ENCODE measurements at places on chromosomes 7 and 10.

DNA sequence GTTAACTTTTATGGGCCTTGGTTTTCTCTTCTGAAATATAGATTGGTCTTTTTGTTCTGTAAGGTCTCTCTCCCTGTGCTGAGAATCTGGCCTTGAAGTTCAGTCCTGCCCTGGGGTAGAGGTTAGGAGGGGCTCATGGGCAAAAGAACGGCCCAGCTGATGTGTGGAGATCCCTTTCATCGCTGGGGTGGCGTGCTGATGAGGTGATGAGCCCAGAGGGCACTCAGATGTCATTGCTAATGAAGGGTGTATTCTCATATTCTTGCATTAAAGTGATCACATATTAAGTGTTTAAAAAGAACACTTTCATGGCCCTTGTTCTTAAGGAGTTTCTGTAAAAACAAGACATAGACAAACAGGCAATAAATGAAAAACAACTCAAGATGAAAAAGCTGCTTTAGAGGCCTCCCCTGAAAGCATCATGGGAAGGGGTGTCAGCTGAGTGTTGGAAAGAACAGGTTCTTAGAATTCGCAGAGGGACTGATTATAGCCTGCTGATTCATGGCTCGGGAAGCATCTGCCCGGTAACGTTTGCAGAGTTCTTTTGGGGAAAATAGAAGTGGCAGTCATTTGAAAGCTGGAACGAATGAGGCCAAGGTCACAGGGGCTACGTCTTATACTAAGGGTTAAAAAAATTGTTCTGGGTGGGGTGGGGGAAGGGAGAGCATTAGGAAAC is 72.5 kb upstream of the GPR158 start:
- no peak for DNase-seq

DNA sequence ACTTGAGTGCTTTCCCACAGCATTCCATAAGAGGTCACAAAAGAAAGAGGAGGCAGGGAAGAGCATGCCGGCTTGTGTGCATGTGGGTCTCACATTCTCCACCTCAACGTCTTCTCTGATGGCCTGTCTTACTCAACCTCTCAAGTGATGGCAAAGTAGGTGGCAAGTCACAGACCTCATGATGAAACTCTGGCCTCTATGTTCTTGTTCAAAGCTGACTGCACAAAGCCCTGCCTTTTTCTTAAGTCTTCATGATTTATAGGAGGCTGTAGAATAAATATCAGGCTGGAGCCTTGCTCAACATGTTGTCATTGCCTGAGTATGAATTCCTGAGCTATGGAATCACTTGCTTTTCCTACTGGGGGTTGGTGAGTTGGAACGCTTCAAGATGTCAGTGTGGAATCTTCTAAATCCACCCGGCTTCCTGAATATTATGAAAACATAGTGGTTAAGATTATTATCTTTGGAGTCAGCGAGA is 213.6 kb upstream of the INHBA start:
- no peak for DNase-seq

- DNase-seq = peak; percentile 3
Measured at GRCh38 chr7:16136896-16137295, 284.4 kb downstream of the CRPPA start.

- DNase-seq = no peak
Measured at GRCh38 chr10:126187399-126187798, 200.9 kb downstream of the ADAM12 start.

GRCh38 chr7:72411419-72411818 is 719 bp downstream of the CALN1 start:
- no peak for DNase-seq

DNA sequence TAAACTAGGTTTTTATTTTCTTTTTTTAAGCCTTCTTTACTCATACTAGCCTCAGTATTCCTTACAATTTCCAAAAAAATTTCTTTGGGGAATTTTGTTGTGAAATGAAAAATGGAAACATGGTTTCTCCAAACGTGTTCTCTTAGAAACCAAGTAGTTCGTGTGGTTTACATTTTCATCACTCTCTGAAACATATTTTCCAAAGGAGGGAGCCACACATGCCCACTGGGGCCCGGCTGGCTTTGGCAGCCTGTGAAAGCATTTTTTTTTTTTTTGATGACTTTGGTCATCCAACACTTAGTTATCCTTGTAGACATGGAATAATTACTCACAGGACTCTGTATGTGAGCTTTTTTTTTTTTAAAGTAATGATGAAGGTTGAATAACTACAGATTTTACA is 169.6 kb downstream of the C7orf25 start:
- no peak for DNase-seq

- no peak for DNase-seq
Measured at GRCh38 chr7:111718886-111719285, 156.6 kb upstream of the IMMP2L start.

DNA sequence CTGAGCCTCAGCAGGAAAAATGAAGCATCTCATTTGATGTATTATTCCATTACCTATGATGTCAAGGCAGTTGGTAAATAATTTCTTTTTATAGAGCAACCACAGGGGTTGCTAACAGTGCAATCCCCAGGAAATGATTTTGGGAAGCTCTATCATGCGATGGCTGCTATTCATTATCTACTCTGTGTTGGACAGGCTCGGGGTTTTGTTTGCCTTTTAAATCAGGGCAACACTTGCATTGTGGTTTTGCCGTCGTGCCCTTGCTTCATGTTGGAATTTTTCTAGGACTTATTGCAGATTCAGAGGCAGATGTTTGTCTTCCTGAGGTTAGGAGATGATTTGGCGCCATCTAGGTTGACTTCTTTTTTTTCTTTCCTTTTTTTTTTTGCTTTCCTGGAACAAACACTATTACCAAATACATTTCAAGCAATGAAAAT is 128.4 kb downstream of the BICC1 start:
- peak; percentile 95 for DNase-seq

DNA sequence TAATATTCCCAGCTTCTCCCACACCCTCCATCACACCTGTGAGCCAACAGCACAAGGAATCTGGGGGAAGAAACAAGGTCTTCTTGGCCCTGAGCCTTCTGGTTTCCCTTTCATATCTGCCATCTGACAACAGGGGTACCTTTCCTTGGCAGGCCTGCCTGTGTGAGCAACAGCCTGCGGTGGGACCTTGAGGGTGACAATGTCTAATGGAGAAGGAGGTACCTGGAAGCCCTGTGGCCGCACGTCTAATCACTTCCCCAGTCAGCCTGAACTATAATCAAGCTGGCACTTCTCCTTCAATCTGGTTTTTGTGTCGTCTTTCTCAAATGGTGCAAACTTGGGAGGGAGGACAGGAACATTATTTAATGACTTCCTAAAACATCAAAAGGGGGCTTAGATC is 41.2 kb downstream of the NRCAM start:
- DNase-seq = no peak

DNA sequence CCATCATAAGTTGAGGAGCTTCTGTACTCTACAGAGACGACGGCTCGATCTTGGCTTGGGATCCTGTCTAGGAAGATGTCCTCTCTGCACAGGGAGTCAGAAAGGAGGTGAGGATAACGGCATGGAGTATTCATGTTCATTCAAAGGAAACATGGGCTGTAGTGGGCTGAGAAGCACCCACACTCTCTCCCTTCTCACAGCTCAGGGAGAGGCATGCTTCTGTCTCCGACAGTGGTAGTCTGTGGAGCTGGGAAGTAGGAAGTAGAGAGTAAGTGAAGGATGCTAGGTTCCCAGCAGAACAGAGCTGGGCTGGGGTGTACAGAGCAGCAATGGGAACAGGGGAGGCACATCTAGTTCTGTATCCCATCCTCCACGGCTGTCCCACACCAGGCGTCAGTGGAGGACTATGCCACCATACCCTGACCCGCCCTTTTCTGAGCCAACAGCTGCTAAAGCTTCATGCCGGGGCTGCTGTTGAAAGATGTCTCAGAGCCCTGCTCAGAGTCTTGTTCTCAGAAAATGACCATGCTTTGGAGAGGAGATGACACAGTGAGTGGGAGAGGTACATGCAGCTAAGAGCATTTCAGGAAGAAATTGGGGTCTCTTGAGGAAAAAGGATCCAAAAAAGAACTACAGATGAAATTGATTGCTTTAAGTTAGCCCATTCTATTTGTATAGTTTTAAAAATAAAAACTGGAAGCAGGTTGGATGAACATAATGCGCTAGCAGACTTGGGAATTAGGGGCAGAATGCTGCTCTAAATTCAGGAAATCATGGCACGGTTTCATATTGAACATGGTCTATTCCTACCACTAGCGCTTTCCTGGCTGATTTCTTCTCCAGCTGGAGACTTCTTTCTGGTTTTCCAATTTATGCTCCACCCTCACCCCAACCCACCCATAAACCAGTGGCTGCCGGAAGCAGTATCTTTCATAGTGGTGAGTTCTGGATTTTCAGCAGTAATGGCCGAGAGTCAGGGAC is 138.6 kb downstream of the CHN2 start:
- no peak for DNase-seq

DNA sequence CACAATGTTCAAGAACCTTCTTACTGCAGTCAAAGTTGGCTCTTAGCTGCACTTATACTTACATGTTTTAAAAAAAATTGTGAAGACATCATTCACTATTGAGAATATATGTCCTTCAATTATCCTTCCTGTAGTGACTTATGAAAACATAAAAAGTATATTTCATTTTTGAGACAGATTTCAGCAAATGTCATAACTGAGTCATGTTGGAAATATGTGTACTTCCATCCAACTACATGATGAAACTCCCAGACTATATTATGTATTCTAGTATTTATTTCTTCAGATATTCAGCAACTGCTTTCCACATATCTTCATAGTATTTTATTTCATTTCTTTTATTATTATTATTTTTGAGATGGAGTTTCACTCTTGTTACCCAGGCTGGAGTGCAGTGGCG is 160.2 kb downstream of the ARHGAP12 start:
- DNase-seq = peak; percentile 71

DNA sequence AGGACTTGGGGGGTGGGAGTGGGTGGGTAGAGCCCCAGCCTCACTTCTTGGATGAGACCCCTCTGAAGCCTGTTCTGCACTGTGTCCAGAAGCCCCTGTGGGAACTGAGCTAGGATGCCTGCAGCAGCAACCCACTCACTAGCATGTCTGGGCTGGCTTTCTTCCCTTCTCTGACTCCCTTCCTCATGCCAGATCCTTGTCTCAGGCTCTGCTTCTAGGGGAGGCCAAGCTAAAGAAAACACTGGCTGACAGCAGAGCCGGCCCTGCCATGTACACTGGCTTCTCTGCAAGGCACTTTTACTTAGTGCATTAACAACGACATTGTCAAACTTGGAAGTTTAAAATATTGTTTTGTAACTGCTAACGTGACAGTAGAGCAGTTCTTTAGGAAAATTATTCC is 50.2 kb downstream of the ARHGAP22 start:
- no peak for DNase-seq

DNA sequence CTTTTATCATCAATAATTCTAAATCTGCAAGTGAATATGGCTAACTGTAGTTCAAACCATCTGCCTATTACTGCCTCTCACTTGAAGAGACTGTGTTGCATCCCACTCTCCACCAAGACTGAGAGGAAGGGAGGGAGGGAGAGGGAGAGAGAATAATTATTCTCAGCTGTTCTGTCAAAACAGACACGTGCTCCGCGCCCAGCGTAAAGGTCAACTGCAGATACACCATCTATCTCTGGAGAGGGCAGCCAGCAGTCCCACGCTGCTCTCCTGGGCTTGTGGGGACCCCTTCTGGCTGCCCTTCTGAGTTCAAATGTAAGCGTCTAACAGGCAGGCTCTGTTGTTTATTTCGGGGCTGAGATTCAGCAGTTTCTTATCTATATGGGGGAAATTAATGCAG is 625.5 kb upstream of the GALNT17 start:
- DNase-seq = peak; percentile 7

DNA sequence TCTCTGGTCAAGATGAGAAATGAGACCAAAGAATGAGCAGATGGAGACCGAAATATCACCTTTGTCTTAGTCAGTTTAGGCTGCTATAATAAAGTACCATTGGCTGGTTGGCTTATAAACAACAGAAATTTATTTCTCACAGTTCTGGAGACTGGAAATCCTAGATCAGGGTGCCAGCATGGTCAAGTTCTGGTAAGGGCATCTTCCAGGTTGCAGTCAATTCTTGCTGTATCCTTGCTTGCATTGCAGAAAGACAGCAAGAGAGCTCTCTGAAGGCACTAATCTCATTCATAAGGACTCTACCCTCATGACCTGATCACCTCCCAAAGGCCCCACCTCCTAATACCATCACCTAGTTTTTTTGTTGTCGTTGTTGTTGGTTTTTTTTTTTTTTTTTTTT is 52.7 kb upstream of the MKLN1 start:
- DNase-seq = no peak

- no peak for DNase-seq
Measured at GRCh38 chr10:114553436-114553835, 104.6 kb downstream of the ABLIM1 start.

DNA sequence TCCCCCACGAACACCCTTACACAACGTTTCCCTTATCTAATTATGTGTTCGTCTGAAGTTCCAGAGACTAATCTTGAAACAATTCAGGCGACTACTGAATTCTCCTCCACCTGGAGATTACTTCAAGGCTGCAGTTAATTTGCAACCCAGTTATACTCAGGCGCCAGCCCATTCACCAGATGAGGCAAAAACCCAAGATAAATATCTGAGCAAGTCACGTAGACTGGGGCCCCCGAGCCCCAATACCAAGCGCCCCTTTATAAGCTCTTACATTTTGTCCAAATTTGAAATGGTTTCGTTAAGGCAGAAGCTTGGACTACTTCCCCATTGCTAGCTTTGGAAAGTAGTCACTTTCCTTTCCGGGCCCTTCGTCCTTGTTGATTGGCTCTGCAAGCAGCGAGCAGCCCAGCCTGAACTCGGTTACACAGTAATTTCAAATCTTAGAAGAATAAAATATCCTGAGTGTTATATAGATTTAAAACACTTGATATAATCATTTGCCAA is 1.2 kb downstream of the TPK1 start:
- no peak for DNase-seq

DNA sequence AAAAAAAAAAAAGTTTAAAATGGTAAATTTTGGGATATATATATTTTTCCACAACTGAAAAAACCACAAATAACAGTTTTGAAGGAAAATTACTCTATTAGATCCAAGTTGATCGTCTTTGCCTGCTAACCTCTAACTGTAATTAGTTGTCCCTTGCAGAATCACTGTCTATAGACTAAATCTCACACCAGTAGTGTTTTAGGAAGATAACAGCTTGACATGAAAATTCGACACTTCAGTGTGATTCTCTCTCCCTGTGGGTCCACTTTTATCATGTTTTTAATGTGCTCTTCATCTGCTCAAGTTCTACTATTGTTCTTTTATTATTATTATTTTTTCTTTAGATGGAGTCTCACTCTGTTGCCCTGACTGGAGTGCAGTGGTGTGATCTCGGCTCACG is 24.5 kb upstream of the ARHGAP21 start:
- DNase-seq = no peak

DNA sequence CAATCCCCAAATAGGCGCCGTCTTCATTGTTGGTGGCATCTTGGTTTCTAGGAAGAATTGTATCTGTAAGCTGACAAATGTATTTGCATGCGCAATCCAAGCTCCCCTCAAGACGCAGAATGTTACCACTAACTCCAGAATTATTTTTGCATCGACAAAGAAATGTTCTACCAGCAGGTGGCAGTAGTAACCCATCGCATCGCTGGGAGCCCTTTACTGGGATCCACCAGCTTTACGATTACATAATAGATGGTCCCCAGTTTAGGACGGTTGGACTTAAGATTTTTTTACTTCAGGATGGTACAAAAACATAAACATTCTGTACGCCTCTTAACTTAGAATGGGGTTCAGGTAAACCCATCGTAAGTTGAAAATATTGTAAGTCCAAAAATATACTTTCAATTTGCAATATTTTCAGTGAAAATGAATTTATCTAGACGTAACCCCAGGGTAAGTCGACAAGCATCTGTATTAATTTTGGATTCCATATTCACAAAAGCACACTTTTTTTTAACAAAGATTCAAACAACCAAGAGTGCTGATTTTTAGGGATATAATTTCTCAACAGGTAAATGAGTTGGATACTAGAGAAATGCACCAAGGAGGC is 114.0 kb upstream of the COBL start:
- DNase-seq = peak; percentile 79
